ENCODE measurements at places on chromosomes 11 and 22. TPM values are rescaled to one million over a fixed set of nuclear protein-coding genes. Genes with fewer than 3 reads are reported as not detected.

POU2AF3 gene
- total RNA-seq: 0.38 TPM

MPEG1 gene
- 6.2 TPM for total RNA-seq

APOBEC3H gene
- total RNA-seq: 1.9 TPM

OVCH2 gene
- total RNA-seq: not detected

ABCG4 gene
- 1.3 TPM for total RNA-seq

KCNK4 gene
- not detected for total RNA-seq

TYMP gene
- 24.1 TPM for total RNA-seq

KCNC1 gene
- total RNA-seq: not detected

PANX3 gene
- not detected for total RNA-seq

GRAP2 gene
- 1.1 TPM for total RNA-seq

TSSK2 gene
- not detected for total RNA-seq

OR5P2 gene
- not detected for total RNA-seq

HSPB2 gene
- total RNA-seq: 18.9 TPM

MSANTD4 gene
- total RNA-seq: 18.3 TPM

IZUMO1R gene
- not detected for total RNA-seq

TBX10 gene
- not detected for total RNA-seq

All from heart right ventricle (tissue), 16 donors.